ENCODE measurements at places on chromosomes 5 and 9.

DNA sequence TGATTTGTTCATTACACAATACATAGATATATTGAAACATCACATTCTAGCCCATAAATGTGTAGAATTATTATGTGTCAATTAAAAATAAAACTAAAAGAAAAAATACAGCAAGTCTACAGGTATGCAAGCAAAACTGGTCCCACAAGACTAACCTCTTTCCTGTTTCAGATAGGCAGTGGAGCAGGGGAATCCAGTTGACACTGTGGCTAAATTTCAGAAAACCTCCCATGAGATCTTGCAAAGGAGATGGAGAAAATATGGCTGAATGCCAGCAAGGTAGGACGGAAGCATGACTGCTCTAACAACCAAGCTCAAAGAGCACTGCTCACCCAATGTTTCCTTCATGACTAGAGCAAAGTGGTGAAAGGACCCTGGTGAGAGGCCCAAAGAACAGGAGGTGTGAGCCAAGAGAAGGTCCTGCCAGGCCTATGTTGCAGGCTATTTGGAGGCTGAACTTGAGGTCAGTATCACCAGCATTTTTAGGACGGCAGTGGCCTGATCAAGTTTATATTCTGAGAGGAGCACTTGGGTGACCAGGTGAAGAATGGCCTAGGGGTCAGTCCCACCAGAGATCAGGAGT, 1.1 kb upstream of the SH3TC2 start:
- DNase-seq = no peak

GRCh38 chr5:85182344-85182743, 797.7 kb upstream of the EDIL3 start:
- DNase-seq = no peak

GRCh38 chr9:99505936-99506335, 283.9 kb downstream of the SEC61B start:
- DNase-seq = no peak

DNA sequence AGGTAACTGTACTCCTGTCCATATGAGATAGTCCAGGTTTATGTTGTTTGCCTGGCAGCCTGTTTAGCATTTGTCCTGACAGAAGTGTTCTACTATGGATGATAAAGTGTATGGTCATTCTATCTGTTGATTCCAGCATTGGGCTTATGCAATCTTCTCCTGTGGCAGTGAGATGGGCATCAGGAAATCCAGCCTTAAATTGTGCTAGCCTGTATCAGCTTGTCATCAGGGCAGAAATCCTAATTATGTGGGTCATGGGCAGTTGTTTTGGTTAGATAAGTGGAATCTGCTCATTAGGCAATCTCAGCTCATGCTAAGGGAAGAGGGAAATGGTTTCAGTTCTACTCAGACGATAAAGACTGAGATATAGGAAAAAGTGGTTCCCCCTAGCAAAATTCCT, 247.4 kb upstream of the CHD1 start:
- DNase-seq = no peak

GRCh38 chr5:159792180-159792579, 124.1 kb upstream of the ADRA1B start:
- no peak for DNase-seq

- no peak for DNase-seq
Observed at GRCh38 chr5:136094913-136095641, 37.6 kb upstream of the SMAD5 start.

- no peak for DNase-seq
Observed at GRCh38 chr5:71456362-71456743, 902 bp downstream of the BDP1 start.

- DNase-seq = no peak
Observed at GRCh38 chr9:88995627-88996026, 4.4 kb downstream of the S1PR3 start.

DNA sequence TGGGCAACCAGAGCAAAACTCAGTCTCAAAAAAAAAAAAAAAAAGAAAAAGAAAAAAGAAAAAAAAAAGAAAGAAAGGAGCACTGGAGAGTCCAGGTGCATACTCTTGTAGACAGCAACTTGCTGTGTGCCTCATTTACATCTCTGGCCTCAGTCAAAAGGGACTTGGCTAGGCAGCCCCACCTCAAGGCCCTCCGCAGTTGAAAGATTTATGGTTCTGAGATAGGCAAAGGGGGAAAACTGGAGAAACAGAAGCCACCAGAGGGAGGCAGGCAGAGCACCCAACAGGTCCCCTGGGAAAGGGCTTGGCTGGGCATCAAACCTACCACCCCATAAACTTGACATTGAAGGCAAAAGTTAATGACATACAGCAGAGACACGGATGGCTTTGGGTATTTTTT, 6.1 kb downstream of the ORM2 start:
- DNase-seq = no peak

DNA sequence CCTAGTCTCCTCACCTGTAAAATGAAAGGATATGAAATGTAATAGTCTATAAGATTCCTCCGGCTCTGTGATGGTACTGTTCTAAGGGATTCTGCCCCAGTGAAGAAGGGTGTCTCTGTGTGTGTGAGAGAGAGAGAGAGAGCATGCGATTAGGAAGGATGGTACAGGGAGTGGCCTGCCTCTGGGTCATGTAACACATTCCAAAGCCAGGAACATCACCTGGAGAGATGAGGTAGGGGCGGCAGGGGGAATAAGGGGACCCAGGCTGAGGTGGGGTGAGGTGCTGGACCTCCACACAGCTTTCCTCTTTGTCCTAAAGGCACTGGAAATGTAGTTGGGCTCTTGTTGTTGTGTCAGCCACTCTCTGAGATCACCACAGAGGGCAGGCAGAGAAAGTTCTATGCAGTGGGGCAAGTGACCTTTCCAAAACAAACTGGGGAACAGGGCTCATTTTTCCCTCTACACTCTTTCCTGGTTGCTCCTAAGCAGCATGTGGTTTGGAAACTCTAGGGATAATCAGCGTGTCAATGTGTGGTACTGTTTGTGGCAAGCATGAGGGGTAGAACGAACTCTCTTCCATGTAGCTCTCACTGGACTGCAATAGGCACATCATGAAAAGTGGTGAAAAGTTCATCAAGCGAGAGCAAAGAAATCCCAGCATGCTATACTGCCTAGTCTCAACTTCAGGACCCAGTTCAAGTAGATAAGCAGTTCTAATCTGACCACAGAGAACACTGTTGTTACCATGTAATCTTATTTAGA, 65.0 kb downstream of the SEMA6A start:
- no peak for DNase-seq

DNA sequence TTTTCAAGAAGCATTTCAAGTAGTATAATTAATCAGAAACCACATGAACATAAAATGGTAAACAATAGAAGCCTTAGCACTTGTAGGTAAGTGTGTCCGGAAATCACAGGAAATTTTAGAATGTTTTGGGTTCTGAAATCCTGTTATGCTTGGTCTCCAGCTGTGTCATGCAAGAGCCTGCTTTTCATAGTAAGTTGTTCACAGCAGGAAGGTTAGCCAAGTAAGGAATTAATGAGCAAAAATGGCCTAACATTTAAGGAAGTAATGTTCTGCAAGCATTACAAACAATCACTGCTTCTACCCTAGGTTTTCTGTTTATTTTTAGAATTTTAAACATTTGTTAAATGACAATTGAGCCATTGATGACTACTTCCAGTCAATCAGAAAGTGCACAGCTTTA, 669.5 kb downstream of the SLCO4C1 start:
- DNase-seq = no peak

DNA sequence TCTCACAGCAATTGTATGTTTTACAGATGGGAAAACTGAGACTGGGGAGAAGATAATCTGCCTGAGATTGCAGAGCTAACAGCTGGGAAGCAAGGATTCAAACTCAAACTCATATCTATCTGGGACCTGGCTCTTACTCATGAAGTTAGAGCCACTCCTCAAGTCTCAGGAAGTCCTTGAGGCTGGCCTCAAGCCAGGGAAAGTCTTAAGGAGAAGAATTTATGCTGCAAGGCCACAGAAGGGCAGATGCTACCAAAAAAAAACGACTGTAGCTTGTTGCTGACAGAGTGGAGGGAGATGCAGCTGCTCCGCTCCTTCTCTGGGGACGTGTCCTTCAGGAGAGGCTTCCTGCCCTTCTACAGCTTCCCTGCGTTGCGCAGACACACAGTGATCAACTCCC, 39.8 kb downstream of the BARHL1 start:
- DNase-seq = no peak

- no peak for DNase-seq
Observed at GRCh38 chr9:104907278-104907951, 20.5 kb downstream of the ABCA1 start.

DNA sequence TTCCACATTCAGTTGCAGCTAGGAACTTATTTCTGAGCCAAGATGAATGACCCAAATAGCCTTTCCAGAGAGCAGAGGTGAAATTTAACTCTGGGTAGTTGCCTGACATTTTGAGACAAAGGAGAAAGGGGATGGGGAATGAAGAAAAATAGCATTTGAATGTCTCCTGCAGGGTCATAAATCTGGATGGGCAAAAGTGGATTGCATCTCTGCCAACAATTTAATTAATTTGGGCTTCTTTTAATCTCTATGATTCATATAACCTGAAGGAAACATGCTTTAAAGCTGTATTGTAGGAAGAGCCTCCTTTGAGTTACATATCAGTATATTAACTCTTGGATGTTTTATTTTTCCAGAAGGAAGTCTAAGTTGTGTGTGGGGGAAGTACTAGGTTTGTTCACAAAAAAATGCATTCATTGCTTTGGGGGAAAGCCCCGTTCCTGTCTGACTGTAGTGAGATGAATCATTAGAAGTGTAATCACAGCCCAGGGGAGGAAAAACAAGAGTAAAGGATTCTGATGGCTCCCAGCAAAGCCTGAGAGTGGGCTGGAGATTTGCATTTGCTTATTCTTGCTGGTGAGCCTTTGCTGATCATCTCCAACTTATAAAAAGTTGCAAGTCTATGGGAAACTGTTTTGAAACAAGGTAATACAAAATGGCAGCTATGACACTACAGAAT, 133.0 kb upstream of the IQGAP2 start:
- no peak for DNase-seq

DNA sequence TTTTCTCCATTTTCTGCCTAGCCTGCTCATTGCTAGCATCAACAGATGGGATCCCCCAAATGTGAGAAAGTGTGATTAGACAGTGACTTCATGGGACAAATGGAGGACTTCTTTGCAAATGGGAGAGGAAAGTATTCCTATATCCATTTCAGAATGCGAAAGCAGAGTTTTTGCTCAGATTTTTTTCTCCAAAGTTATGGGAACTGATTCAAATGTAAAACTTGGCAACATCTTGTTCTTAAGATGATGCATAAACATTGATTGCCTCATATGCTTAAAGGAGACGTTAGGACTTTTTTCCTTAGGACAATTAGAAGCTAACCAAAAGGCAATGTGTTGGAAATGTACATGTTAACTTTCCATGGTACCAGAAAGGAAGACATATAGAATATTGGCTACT, 704.3 kb upstream of the ZNF608 start:
- no peak for DNase-seq

All from esophagus squamous epithelium (tissue), 5 donors.